ENCODE measurements at places on chromosomes 16 and 17.

GRCh38 chr16:76897816-76898215 is 293.2 kb upstream of the MON1B start:
- DNase-seq = no peak

DNA sequence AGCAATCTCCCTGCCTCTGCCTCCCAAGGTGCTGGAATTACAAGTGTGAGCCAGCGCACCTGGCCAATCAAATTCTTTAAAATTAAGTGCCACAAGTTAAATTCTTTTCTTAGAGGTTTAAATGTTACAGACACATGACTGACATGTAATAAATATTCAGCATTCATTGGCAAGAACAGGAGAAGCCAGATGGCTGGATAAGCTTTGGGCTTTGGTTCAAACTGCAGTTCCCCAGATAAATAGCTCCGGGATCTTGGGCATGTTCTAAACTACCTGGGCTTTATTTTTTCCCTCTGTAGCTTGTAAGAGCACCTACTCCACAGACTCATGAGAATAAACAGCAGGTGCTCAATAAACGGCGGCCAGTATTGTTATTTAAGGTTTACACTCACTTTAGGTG is 34.1 kb downstream of the ABAT start:
- no peak for DNase-seq

DNA sequence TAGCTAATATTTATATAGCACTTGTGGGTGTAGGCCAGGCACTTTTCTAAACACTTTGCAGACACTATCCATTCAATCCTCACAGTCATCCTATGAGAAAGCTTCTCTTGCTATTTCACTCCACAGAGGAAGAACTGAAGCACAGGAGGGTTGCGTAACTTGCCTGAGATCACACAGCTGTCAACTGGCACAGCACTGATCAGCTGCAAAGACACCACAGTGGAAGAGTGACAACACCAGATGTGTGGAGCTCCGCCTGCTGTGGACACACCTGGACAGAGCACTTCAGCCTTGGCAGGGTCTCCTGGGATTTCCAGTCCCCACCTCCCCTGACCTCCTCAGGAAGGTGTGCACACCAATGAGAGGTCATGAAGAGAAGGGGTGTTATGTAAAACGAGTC is 13.3 kb upstream of the CNEP1R1 start:
- peak; percentile 2 for DNase-seq

DNA sequence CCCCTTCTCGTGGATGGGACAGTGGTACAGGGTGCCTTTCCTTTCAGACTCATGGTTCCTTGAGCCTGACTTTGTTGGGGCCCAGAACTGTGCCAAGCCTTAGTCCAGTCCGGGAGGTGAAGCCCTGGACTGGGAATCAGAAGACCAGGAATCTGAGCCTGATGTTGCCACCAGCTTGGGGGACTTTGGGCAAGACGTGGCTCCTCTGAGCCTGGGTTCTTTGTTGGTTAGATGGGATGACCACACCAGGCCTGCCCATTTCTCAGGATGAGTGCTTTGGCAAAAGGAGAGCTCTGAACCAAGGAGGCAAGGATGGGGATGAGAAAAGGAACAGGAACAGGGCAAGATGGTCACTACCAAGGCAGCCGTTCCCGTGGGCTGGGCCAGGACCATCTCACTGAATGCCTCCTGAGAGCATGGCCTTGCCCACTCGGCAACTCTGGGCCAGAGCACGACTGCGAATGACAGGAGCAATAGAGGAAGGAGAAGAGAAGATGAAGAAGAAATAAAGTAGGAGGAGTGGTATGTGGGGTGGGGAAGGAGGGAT is 32.5 kb downstream of the PITPNM3 start:
- no peak for DNase-seq

- no peak for DNase-seq
These were observed 41.1 kb upstream of the SLC5A10 start for GRCh38 chr17:18910881-18911280.

DNA sequence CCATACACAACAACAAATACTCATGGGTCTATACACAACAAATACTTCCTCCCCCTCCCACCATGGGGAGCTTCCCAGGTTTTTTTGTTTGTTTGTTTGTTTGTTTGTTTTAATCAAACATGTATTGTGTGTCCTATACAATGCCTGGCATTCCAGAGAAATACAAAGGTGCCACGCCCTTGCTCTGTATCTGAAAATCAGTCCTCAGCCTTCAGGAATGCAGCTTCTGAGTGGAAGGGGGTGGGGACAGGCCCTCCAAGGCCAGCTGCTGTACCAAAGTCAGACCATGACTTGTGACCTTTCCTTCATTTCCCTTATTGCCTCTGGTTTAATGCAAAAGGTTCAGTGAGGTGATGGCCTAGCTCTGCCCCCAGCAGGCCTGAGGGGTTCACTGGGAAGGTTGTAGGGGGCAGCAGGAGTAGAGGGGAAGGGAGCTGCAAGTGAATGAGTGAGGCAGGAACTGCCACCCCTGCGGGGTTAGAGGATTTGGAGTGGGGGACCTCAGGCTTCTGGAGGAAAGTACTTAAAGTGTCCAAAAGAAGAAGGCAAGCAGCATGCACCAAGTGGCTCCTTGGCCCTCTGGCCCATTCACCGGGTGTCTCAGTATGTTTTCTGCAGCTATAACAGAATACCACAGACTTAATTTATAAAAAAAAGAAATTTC is 105.2 kb downstream of the CLEC16A start:
- DNase-seq = no peak

- no peak for DNase-seq
These were observed 30.5 kb downstream of the HS3ST2 start for GRCh38 chr16:22844416-22844815.

DNA sequence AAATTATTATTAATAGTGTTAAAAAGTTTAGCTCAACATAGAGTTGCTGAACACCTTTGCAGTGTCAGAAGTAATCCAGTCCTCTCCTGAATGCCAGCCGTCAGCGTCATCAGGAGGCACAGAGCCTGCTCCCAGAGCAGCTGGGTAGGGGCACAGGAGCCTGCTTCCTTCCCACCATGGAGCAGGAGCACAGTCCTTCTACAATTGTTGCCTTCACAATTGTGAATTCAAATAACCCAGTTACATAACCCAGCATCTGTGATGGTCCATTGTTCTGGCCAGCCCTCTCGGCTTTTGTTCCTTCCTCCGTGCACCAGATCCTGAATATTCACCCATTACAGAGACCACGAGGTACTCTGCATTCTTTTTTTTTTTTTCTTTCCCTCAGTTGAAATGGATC is 393.9 kb upstream of the MAF start:
- no peak for DNase-seq

DNA sequence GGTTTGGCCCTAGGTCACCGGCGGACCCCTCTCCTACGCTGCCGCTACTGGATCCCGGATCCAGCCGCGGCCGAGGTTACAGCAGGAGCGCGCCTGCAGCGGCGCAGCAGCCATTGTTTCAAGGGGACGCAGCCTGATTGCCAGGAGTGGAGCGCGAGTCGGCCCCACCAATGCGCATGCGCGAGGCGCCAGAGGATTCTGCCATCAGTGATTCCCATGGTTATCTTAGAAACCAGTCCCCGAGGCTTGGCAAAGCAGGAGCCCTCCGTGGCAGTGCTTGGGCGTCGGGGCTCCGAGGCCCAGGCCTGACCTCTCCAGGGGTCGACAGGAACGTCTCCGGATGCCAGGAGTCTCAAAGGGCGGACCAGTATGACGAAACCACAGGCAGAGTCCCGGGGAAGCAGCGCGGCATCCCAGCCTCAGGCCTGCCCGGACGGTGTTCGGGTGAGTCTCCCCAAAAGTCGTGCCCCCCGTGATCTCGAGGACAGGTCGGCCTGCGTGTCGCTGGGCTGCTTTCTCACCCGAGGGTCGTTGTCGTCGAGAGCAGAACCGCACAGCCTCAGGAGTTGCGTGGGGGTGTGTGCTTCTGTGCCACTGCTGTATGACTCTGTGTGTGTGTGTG is 608.5 kb downstream of the KCNJ18 start:
- no peak for DNase-seq
